ENCODE measurements at places on chromosomes 5 and 9. TPM values are rescaled to one million over a fixed set of nuclear protein-coding genes. Genes with fewer than 3 reads are reported as not detected.

- no peak for ATAC-seq
Measured at GRCh38 chr9:95242613-95243012, 74.9 kb downstream of the FANCC start.

- peak; percentile 42 for ATAC-seq
Measured at GRCh38 chr5:180873615-180874520, 12.8 kb upstream of the ZFP62 start.

GRCh38 chr9:31699836-31700235 lies 684.6 kb upstream of the ACO1 start:
- ATAC-seq, result no peak

- no peak for ATAC-seq
Measured at GRCh38 chr9:19032406-19032805, 603 bp downstream of the SAXO1 start.

GRCh38 chr9:114072184-114073140 lies 5.6 kb downstream of the AMBP start:
- ATAC-seq, result no peak

GRCh38 chr9:98332405-98332831 lies 77.0 kb upstream of the TBC1D2 start:
- ATAC-seq, result no peak

The CXCL14 gene
- total RNA-seq, result 0.41 TPM

- peak; percentile 43 for ATAC-seq
Measured at GRCh38 chr9:29039258-29039657, 1466.0 kb upstream of the C9orf72 start.
